Endothelial cell of umbilical vein (primary cell): ENCODE measurements at places on chromosomes 3 and 15.

- no peak for DNase-seq
These were observed 254.0 kb downstream of the GABRB3 start for GRCh38 chr15:26518885-26519284.

DNA sequence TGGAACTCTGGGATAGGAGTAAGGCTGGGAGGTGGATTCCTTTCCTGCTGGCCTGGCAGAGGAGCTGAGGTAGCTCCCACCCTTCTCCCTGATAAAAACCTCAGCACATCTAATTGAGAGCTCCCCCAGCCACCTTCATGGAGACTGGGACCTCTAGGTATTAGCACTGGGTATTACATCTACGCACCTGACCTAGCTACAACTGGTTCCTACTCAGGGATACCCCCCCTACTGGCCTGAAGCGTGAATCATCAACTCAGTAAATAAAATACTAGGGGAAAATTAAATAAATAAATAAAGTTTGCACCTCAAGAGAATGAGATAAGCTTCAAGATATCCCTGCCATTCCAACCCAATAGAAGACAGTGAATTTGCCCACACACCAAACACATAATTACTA lies 140.4 kb downstream of the NEK10 start:
- no peak for DNase-seq

- DNase-seq: no peak
These were observed 22.6 kb downstream of the USP50 start for GRCh38 chr15:50523851-50524251.

DNA sequence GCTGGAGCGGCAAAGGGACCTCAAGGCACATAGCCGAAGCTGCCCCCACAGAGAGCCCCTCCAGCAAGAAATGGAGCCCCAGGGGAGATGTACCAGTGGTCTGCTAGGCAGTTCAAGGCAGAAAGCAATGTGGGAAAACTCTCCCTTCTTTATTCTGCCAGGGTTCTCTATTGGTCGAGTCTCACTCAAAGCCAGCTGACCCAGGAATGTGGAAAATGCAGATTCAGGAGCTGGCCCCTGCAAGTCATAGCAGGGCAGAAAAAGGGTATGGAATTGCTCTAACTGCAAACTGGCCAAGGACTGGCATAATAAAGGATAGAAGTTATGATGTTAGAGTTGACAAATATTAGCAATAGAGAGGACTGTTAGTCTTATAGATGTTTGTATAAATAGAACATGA lies 4.0 kb upstream of the TOPAZ1 start:
- no peak for DNase-seq

DNA sequence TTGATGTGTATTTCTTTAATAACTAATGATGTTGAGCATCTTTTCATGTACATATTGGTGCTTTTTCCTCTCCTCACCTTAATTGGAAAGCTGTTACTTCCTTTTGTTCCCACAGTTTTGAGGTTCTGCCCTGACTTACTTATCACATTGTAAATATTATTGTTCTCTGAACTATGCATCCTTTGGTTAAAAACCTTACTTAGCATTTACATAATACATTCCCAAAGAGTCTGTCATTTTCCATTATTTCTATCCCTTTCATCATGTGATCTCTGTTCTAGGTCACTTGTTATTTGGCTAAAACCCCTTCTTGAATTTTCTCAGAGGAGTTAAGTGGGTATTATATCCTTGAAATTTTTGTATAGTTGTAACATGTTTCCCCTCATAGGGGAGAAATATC lies 33.0 kb downstream of the SLC12A6 start:
- DNase-seq: peak; percentile 46

DNA sequence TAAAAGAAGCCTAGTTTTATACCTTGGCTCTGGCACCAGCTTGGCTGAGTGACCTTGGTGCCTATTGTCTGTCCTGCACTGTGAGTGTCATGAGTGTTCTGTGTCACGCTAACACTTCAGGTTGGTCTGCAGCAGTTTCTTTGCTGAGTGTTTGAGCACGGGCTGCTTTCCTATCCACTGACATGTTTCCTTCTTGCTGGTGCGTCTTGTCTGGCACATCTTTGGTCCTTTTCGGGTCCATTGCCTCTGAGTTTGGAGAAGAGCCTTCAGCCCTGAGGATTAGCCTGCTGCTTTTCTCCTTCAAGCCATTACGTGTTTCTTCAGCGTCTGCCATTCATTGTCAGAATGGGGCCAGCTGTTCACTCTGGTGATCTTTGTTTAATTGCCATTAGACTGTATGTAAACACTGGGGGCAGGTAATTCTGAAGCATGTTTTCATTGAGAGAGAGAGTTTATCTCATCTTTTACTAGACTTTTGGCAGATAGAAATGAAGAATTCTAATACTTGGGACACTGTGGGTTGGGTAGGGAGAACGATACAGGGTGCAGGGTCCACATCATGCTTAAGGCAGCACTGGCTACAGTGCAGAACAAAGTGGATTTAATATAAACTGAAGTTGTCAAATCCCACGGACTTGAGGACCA lies 55.5 kb downstream of the LRRC28 start:
- DNase-seq: no peak

DNA sequence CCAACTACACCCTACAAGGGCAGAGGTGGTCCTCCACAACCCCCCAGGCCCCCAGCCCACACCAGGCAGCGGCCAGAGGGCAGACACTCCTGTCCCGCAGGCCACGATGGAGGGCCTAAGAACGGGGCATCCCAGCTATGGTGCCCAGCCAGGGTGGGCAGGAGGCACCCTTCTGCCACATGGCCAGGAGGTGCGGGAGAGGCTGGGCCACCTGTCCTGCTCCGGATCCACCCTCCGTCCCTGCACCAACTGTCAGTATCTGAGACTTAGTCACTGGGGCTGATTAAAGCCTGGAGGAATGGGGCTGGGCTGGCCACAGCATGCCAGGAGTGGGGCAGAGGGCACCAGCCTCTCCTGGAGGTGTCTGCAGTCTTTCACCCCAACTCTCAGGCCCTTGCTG lies 37.9 kb downstream of the TNK2 start:
- DNase-seq: no peak

GRCh38 chr3:59243476-59243875 lies 193.7 kb upstream of the CFAP20DC start:
- DNase-seq: no peak

- DNase-seq: no peak
These were observed 157.3 kb downstream of the LIPC start for GRCh38 chr15:58589047-58589446.

DNA sequence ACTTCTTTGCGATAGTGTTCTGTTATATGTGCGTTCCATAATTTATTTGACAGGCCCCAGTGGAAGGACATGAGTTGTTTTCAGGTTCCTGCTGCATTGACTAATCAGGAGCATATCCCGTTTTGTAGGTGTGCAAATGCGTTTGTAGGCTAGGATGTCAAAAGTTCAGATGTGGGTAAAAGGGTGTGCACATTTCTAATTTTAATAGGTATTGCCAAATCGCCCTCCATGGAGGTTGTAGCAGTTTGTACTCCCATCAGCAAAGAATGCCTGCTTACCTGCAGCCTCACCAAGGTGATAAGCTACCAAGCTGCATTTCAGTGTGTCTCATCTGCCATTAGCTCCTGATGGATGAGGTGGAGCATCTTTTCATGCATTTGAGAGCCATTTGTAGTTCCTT lies 36.3 kb downstream of the KLF13 start:
- DNase-seq: no peak

GRCh38 chr3:148800414-148800813 lies 27.2 kb upstream of the CPB1 start:
- no peak for DNase-seq

GRCh38 chr3:188976407-188976806 lies 195.4 kb upstream of the TPRG1 start:
- DNase-seq: no peak

DNA sequence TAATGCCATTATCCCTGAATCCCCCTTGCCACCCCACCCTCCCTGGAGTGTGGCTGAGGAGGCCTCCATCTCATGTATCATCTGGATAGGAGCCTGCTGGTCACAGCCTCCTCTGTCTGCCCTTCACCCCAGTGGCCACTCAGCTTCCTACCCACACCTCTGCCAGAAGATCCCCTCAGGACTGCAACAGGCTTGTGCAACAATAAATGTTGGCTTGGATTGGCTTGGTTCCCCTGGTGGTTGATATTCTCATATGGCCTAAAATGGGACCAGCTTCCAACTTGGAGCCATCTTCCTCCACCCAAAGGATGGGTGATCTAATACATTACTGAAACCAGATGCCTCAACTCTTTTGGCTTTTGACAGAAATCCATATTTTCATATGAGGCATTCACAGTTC lies 34.9 kb downstream of the VIPR1 start:
- no peak for DNase-seq

DNA sequence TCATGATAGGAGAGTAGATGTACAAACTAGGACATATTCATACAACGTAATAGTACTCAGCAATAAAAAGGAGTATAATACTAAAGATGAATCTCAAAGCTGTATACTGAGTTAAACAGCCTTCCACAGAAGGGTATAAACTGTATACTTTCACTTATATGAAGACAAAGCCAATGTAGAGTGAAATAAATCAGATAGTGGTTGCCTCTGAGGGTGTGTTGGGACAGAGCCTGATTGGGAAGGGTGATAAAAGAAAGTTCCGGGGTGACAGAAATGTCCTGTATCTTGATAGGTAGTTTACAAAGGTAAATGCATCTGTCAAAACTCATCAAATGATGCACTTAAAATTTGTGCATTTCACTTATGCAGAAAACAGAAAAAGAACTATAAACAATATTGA lies 122.5 kb downstream of the ADAM10 start:
- no peak for DNase-seq

GRCh38 chr3:16247282-16248061 lies 17.3 kb downstream of the DPH3 start:
- DNase-seq: peak; percentile 72

DNA sequence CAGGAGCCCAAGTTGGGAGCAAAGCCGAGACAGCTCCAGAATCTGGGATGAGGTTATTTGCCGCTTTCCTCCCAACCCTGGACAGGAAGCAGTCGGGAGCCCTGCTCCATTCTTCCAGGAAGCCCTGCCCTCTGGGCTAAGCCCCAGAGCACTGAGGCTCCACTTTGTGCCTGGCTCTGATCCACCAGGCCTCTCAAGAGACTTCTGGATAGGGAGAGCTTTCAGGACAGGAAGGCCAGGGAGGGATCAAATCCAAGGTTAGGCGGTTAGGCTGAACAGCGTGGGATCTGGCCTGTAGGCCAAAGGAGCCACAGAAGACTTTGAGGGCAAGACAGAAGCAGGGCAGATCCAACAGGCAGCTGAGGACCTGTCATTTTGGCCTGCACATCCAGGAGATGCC lies 835 bp downstream of the STOML1 start:
- DNase-seq: peak; percentile 53

DNA sequence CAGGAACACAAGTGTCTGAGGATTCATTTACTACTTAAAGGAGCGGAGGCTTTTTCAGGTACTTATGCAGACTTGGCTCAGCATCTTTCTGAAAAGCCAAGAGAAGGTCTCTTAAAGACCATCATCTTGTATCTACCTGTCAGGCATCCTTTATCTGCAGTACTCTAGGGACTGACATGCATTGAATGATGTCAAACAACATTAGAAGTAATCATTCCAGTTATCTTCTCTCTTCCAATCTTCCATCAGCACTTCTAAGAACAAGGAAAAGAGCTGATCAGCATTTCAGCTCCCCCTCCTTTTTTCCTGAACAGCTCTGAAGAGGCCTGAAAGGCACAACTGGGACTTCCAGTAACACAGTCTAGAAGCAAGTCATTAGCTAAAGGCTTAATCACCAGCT lies 214.8 kb downstream of the KCNH8 start:
- no peak for DNase-seq

GRCh38 chr3:114179575-114179974 lies 723 bp upstream of the DRD3 start:
- DNase-seq: peak; percentile 19

GRCh38 chr3:124653071-124653796 lies 77.0 kb upstream of the UMPS start:
- DNase-seq: no peak

DNA sequence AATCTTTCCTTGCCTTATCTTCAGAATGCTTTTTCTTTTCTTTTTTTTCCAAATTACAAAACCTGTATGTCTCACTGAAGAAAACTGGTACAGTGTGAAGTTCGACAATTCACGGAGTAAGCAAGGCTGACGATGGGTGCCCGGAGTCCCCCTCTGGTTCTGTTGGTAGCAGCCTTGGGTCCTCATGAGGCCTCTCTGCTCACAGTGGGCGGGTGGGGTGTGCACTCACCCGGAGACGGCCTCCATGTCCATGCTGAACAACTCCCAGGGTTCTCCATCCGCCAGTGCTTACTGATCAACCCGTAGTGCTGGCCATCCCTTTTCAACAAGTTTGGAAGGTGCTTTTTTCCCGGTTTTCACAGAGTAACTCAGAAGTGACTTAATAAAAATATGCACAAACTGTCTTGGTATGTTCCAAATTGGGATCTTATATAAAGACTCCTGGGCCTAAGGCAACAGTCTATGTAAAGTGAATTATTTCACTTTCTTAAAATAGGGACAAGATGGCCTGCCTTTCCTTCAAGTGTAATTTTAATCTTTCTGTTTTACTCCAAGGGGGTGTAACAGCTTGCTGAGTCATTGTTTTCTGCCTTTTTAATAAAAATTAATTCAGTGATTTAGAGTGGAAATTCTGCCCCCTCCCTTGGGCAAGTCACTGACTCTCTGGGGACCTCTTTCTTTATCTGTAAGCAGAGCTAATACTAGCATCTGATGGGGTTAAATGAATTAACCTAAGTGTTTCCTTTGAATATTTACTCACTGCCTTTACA lies 23.7 kb downstream of the LRRK1 start:
- DNase-seq: no peak

- DNase-seq: no peak
These were observed 32.4 kb downstream of the SCN5A start for GRCh38 chr3:38617137-38617536.

GRCh38 chr15:81346611-81347010 lies 22.7 kb upstream of the STARD5 start:
- DNase-seq: no peak

DNA sequence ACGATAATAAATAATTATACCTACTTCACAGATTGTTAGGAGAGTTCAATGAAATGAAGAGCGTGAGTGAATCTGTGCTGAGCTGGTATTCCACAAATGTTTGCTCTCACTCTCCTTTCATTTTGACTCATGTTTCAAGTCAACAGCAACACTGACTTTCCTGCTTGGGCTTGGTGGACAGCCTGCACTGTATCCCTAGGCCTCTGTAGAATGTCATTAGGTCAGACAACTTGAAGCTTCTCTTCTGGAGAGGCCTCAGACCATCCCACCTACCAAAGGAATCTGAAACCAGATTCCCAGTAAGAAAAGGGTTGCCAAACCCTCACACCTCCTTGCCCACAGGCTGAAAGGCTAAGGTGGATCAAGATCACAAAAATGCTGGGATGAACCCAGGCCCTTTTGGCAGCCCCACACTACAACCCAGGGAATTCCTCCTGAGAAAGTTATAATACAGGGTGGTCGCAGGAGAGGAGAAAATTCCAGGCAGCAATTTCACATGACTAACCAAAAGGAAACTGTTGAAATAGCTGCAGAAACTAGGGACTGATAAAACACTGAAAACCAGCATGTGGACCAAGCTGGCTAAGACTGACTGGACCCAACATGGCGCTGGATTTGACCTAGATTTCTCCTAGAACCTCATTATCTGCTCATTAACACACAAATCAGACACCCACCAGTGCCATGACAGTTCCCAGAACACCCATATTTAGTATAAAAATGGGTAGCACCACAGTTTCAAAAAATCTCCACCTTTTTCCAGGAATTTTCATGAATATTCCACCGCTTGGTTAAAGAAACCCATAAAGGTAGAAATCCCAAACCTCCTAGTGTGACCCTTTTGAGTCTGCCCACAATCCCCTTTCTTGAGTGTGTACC lies 57.0 kb upstream of the ZNF148 start:
- DNase-seq: no peak
